ENCODE measurements at places on chromosomes 7 and 10.

GRCh38 chr10:78224602-78225001 lies 190.9 kb downstream of the RPS24 start:
- no peak for DNase-seq

DNA sequence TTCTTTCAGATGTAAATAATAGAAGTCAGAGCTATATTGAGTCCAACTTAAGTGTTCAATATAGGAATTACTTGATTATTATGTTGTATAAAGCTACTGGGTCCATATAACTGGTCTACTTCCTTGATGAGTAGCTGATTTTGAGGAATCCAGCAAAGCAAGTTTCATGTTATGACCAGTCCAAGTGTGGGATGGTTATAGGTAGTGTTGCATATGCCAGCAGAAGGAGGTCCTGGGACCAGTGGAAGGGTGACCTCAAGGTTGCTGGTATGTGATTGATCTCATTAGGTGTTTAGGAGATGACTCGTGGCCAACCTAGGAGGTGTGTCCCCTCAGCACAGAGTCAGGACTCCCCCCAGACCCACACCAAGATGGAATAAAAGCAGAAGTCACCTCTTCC lies 551.5 kb downstream of the KCNMA1 start:
- DNase-seq = no peak

GRCh38 chr7:8277394-8277982 lies 15.5 kb upstream of the ICA1 start:
- no peak for DNase-seq

DNA sequence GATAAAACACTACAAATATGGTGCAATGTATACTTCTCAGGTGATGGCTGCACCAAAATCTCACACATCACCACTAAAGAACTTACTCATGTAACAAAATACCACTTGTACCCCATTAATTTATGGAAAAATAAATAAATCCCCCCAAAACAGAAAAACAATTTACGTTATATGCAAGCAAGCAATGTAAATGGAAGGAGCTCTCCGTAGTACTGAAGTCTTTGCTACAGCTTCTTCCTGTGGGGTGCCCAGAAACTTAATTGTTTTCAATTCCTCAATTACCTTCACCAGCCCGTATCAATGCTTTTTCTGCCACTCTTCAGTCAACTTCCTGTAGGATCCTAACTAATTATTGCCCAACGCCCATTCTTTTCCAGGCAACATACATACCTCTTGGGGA lies 138.1 kb downstream of the RELN start:
- no peak for DNase-seq

All from activated CD4-positive, alpha-beta T cell treated with anti-CD3 and anti-CD28 coated beads for 48 hours (primary cell).